ENCODE measurements at places on chromosomes 4 and X. TPM values are rescaled to one million over a fixed set of nuclear protein-coding genes. Genes with fewer than 3 reads are reported as not detected.

- no peaks in the 10 kb centered on the region for H3K27me3 ChIP-seq
- H3K4me1 ChIP-seq = no peaks in the 10 kb centered on the region
- DNase-seq = no peak
These were observed 301.9 kb upstream of the PRPS2 start for GRCh38 chrX:12489341-12489740.

DNA sequence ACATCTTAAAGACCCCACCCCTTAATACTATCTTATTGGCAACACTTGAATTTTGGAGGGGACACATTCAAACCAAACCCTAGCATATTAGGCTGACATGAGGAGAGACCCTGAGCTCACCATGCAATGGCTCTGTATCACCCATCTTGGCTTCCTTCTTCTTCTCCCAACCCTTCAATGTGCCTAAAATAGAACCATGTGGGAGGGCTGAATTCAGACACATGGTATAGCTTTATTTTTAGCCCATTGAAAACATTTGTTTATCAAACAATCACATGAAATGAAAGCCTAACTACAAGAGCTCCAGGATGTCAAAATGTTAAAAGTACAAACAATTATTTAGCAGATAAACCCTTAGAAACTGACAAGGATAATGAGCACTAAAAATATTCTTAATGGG is 81.6 kb downstream of the RASL11B start:
- H3K27ac ChIP-seq = no peak overlapping the region
- DNase-seq = no peak
- H3K4me1 ChIP-seq = no peaks in the 10 kb centered on the region
- no peaks in the 10 kb centered on the region for H3K27me3 ChIP-seq
- H3K4me3 ChIP-seq = no peak overlapping the region
- H3K36me3 ChIP-seq = no peaks in the 10 kb centered on the region

DNA sequence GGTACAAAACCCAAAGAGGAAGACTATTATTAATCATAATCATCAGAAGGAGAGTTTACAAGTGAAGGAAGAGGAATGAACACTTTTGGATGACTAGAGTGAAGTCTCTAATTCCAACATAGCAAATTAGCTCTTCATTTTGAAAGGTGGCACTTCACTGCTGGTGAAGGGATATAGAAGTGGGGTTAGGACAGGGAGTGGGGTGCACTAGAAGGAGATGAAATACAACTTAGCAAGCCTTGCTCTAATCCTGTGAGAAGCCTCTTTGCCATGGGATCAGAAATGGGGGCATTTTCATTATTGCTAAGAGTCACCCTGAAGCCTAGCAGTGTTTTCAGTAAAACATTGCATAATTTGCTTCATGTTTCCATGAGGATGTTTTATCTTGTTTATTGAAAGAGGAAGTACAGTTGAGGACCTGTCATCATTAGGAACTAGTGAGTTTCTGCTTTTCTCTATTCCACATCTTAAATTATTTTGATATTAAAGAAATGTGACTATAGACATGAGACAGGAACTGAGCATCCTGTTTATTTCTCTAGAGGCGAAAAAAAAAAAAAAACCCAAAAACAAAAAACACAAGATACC is 9.3 kb upstream of the GRPR start:
- no peaks in the 10 kb centered on the region for H3K36me3 ChIP-seq
- no peaks in the 10 kb centered on the region for H3K4me1 ChIP-seq
- no peaks in the 10 kb centered on the region for H3K27me3 ChIP-seq
- DNase-seq = no peak

- H3K27ac ChIP-seq = no peak overlapping the region
- no peaks in the 10 kb centered on the region for H3K4me1 ChIP-seq
- no peaks in the 10 kb centered on the region for H3K36me3 ChIP-seq
- no peak overlapping the region for H3K4me3 ChIP-seq
- no peak for DNase-seq
These were observed 367.0 kb upstream of the ATOH1 start for GRCh38 chr4:93461541-93461940.

The OTUD4 gene
- total RNA-seq = 20.0 TPM

The SPATA18 gene
- 17.7 TPM for total RNA-seq

- H3K4me3 ChIP-seq = no peak overlapping the region
- no peak for DNase-seq
- H3K4me1 ChIP-seq = peaks cover 8% of the 10 kb centered on the region
- H3K36me3 ChIP-seq = peaks cover 5% of the 10 kb centered on the region
- H3K27ac ChIP-seq = no peak overlapping the region
These were observed 101.4 kb downstream of the AFAP1 start for GRCh38 chr4:7838136-7838782.

GRCh38 chr4:177229331-177229730 is 80.3 kb upstream of the NEIL3 start:
- H3K4me3 ChIP-seq = peak overlapping the region; percentile 50
- DNase-seq = peak; percentile 53
- no peaks in the 10 kb centered on the region for H3K27me3 ChIP-seq
- peak overlapping the region; percentile 13 for H3K27ac ChIP-seq
- H3K36me3 ChIP-seq = no peaks in the 10 kb centered on the region

DNA sequence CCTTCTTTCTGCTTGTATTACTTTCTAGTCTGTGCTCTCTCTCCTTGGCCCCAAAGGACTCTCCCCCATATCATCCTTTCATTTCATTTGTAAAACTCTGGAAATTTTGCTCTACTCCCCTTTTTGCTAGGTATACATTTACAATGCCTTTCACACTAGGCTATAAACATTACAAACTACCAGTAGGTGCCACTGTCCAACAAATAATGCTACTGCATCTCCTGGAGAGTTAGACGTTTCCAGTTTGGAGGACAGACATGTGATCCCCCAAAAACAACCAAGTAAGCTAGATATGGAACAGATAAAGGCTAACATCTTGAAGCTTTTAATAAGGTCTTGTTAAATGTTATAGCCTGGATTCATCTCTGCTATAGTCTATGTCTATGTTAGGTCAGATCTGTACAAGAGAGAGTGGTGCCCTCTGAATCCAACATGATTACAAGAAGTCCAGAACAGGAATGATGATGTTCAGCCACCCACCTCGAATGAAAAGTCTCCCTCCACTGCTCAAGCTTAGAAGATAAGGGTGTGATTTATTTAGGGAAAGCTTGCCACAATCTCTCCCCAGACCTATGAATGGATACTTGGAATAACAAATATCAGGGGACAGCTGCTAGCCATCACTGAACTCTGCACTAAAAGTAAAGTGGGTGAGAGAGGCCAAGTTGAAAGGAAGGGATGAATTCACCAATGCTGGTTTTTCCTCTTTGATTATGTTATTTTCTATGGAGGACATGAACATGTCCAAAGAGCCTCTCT is 14.3 kb downstream of the CBR4 start:
- H3K4me3 ChIP-seq = no peak overlapping the region
- no peak overlapping the region for H3K27ac ChIP-seq
- H3K27me3 ChIP-seq = no peaks in the 10 kb centered on the region
- DNase-seq = no peak
- H3K36me3 ChIP-seq = peaks cover 2% of the 10 kb centered on the region

DNA sequence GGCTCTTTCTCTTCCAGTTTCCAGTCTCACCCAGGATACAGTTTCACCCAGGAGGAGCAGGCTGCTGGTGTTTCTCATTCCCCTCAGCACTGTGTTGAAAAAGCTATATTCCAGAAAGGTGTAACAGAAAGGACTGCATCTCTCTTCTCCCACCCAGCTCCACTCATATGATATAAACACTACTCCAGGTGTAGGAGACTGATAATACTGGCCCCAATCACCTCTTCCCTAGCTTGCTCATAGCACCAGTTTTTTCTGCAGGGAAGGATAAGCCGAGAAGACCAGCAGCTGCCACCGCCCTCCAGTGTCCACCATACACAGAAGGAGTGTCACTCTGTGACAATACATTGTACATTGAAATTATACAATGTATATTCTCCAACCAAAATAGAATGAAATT is 105.5 kb upstream of the STK26 start:
- no peaks in the 10 kb centered on the region for H3K4me1 ChIP-seq
- no peak for DNase-seq
- H3K27me3 ChIP-seq = no peaks in the 10 kb centered on the region
- no peak overlapping the region for H3K4me3 ChIP-seq

The TLR10 gene
- total RNA-seq = not detected

DNA sequence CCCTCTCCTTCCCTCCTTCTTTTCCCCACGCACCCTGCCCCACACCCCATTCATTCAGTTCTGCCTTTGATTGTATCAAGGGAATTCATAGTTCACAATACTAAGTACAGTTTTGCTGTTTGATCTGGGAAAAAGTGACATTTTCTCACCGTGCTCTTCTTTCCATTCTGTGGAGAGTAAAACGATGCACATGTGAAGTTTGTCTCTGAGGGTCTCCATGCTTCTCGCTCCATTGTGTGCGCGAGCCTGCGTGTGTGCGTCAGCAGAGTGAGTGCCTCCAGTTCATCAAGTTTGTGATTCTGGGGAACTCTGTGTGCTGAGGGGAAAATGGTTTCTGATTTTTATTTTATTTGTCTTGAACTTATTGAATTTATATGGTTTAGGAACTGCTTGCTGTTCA is 1.9 kb downstream of the STK26 start:
- H3K4me3 ChIP-seq = peak overlapping the region; percentile 16
- no peaks in the 10 kb centered on the region for H3K36me3 ChIP-seq
- no peak overlapping the region for H3K27ac ChIP-seq
- no peaks in the 10 kb centered on the region for H3K27me3 ChIP-seq
- no peaks in the 10 kb centered on the region for H3K4me1 ChIP-seq

DNA sequence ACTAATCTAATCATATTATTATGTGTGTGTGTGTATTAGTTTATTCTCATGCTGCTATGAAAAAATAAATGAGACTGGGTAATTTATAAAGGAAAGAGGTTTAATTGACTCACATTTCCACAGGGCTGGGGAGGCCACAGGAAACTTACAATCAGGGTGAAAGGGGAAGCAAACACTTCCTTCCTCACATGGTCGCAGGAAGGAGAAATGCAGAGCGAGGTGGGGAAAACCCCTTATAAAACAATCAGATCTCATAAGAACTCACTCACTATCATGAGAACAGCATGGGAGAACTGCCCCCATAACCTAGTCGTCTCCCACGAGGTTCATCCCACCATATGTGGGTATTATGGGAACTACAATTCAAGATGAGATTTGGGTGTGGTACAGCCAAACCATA is 190.9 kb upstream of the TAPT1 start:
- no peak for DNase-seq
- no peaks in the 10 kb centered on the region for H3K36me3 ChIP-seq
- no peaks in the 10 kb centered on the region for H3K4me1 ChIP-seq

The EMCN gene
- not detected for total RNA-seq

- H3K4me3 ChIP-seq = no peak overlapping the region
- H3K27ac ChIP-seq = no peak overlapping the region
- H3K4me1 ChIP-seq = no peaks in the 10 kb centered on the region
- H3K36me3 ChIP-seq = no peaks in the 10 kb centered on the region
- no peak for DNase-seq
These were observed 5.8 kb downstream of the WAS start for GRCh38 chrX:48689208-48689920.

GRCh38 chr4:186104890-186105646 is 564 bp downstream of the FAM149A start:
- H3K4me1 ChIP-seq = no peaks in the 10 kb centered on the region
- DNase-seq = no peak
- peaks cover 14% of the 10 kb centered on the region for H3K27me3 ChIP-seq
- no peak overlapping the region for H3K27ac ChIP-seq
- H3K4me3 ChIP-seq = no peak overlapping the region

DNA sequence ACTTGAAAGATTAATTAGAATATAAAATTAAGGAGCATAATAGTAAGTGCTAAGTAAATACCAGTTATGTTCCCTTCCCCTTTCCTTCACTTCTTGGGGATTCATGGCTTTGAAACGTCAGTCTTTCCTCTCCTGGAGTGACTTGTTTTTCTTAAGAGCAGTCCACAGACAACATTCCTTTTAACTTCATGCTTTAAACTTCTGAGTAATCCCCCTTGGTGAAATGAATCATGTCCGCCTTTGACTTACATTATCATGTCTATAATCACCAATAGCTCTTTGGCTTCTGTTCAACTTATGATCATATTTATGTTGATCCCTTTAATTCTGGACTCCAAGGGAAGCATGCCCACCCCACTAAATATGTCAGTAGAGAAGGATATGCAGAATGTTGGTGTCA is 1012.1 kb upstream of the SLIT2 start:
- H3K4me3 ChIP-seq = no peak overlapping the region
- H3K4me1 ChIP-seq = no peaks in the 10 kb centered on the region
- no peaks in the 10 kb centered on the region for H3K27me3 ChIP-seq
- no peak overlapping the region for H3K27ac ChIP-seq

DNA sequence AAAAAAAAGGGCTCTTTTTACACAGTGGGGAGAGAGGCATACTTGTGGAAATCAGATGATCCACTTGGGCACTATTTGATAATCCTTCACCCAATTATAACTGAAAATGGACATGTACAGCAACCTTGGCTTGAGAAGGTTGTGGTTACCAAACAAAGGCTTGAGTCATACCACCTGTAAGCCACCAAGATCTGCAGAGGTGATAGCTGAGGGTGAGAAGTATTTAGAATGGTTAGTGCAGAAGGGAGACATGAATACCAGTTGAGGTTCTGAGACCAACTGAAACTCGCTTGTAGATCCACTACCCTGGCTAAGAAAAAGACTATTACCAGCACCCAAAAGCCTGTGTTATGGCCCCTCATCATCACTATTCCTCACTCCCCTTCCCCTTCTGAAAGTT is 614.0 kb downstream of the STIM2 start:
- H3K27me3 ChIP-seq = no peaks in the 10 kb centered on the region
- H3K4me1 ChIP-seq = no peaks in the 10 kb centered on the region
- no peak overlapping the region for H3K27ac ChIP-seq
- peak; percentile 8 for DNase-seq

GRCh38 chrX:1336948-1337779 is 579 bp downstream of the IL3RA start:
- DNase-seq = no peak
- H3K36me3 ChIP-seq = no peaks in the 10 kb centered on the region
- no peak overlapping the region for H3K4me3 ChIP-seq
- H3K27me3 ChIP-seq = no peaks in the 10 kb centered on the region
- H3K27ac ChIP-seq = no peak overlapping the region
- H3K4me1 ChIP-seq = no peaks in the 10 kb centered on the region

GRCh38 chrX:136531951-136532350 is at the start of gene VGLL1:
Gene VGLL1, plus strand, starts transcription at chrX:136532215. Its CDS starts 3,806 bp downstream, at chrX:136536021.
- no peaks in the 10 kb centered on the region for H3K36me3 ChIP-seq
- H3K4me3 ChIP-seq = no peak within 1 kb of the TSS
- H3K27me3 ChIP-seq = no peaks in the 10 kb centered on the region
- H3K4me1 ChIP-seq = no peaks in the 10 kb centered on the region
- no peak for DNase-seq

The ETDA gene
- total RNA-seq = not detected

The ARHGAP6 gene
- total RNA-seq = 6.9 TPM

The EDA gene
- 0.26 TPM for total RNA-seq

Data from fibroblast of lung (primary cell).